ENCODE measurements at places on chromosomes 16 and 17.

GRCh38 chr16:56604966-56605365, 3.4 kb upstream of the MT2A start:
- no peak for DNase-seq

- DNase-seq = no peak
Measured at GRCh38 chr16:57809276-57810196, 7.2 kb upstream of the KIFC3 start.

- peak; percentile 71 for DNase-seq
Measured at GRCh38 chr17:17694169-17695081, 13.2 kb downstream of the RAI1 start.

- no peak for DNase-seq
Measured at GRCh38 chr16:87393680-87394055, 1.5 kb downstream of the MAP1LC3B start.

DNA sequence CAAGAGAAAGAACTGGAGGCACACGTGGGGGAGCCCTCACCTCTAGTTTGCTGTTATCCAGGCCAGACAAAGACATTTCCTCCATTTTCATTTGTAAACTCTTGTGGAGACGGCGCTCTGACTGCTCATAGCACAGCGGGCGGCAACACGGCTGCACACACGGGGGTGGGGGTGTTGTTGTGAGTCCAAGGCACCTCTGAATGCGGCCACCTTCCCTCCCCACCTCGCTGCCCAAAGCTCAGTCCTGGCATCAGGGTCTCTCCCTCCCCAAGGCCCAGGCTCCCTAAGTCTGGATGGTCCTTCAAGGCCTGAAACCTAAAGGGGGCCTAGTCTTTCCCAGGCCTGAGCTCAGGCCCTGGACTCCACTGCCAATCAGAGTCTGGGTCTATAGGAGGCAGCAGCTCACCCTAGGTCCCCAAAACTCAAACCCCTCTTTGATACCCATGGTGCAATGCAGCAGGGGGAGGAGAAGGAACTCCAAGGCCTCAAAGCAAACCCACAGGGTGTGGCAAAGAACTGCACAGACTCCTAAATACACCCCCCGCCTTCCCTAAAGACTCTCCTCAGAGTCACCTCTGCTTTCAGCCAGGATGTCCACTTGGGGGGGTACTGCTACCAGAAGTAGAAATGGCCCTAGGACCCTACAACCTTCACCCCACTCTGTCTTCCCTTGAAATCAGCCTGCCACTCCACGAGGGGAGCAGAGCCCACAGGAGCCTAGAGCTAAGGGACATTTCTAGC, 1.5 kb downstream of the ATXN7L3 start:
- peak; percentile 27 for DNase-seq

DNA sequence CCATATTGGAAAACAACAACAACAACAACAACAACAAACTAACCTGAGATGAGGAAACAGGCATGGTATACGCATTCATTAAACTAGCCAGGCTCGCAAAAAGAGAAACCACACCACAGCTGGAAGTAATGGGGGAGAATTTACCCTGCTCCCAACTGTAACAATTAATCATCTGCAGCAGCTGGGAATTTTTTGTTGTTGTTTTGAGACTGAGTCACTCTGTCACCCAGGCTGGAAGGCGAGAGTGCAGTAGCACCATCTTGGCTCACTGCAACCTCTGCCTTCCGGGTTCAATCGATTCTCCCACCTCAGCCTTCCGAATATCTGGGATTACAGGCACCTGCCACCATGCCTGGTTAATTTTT, 16.3 kb downstream of the PRPSAP1 start:
- DNase-seq = no peak

DNA sequence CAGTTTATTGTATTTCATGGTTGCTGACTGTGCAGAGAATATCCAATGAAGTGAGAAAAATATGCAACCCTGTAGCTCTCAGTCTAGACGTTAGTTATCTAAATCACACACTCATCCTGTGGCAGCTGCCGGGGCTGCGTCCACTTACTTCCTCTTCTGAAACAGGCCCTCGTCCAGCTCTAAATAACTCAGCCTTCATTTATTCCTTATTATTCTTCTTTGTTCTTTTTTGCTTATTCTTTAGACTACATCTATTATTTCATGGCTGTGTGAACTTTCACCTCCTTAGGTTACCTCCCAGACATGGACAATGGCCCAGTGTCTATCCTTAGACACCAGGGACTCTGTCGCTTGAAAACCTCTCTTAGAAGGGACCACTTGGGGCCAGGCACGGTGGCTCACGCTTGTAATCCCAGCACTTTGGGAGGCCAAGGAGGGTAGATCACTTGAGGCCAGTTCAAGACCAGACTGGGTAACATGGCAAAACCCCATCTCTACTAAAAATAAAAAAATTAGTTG, 3.4 kb upstream of the THUMPD1 start:
- no peak for DNase-seq

DNA sequence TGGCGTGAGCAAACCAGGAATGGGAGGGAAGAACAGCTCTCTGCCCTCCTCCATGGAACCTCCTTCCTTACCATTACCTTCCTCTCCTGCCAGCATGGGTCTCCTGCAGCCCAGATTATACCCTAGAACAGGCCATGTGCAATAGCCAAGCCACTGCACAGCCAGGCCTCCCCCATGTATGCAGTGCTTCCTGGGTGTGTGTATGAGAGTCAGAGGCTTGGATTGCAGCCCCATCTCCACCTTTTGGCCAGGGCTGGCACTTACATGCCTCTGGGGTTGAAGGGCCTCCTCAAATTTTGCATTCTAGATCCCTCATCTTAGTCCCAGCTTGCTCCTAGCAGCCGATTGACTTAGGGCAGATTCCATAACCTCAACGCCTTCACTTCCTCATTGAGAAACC, 133.7 kb downstream of the GSG1L start:
- DNase-seq = no peak

- no peak for DNase-seq
Measured at GRCh38 chr16:10266809-10267208, 84.6 kb upstream of the GRIN2A start.

DNA sequence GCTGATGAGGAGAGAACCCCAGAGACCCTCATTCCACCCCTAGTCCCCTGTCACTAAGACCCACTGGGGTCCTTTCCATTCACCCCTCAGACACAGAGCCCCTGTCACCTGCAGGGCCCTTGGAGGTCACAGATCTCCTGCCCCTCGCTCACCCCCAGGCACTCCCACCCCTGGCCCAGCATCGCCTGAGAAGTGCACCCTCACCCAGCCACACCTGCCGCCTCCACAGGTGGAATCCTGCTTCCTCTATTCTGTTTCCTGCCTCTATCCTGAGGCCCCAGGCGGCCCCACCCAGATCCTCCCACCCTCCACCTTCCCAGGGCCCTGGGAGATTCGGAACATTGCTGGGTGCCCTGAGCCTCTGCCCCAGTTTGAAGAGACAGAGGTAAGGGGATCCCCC, 13.8 kb upstream of the KRT17 start:
- DNase-seq = no peak

GRCh38 chr16:14101415-14101814, 30.3 kb downstream of the MRTFB start:
- no peak for DNase-seq

DNA sequence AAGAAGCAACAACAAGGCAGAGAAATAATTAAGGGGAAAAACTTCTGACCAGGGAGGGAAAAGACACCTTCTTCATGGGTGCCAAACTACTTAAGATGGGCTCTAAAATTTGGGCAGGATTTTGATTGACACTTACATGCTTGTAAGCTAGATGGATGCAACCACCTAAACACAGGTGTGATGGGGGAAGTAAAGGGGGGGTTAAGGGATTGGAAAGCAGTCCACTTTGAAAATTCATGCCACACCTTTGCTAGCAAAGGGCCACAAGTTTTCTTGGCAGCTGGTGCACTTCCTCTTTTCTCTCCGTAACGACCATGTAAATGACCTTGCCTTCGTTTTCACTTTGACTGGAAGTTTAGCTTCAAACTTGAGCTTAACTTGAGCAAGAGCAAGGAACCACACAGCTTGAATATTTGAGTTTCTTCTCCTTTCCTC, 14.3 kb upstream of the PRKAR1A start:
- no peak for DNase-seq

- no peak for DNase-seq
Measured at GRCh38 chr17:12917399-12917798, 100.4 kb downstream of the ELAC2 start.

DNA sequence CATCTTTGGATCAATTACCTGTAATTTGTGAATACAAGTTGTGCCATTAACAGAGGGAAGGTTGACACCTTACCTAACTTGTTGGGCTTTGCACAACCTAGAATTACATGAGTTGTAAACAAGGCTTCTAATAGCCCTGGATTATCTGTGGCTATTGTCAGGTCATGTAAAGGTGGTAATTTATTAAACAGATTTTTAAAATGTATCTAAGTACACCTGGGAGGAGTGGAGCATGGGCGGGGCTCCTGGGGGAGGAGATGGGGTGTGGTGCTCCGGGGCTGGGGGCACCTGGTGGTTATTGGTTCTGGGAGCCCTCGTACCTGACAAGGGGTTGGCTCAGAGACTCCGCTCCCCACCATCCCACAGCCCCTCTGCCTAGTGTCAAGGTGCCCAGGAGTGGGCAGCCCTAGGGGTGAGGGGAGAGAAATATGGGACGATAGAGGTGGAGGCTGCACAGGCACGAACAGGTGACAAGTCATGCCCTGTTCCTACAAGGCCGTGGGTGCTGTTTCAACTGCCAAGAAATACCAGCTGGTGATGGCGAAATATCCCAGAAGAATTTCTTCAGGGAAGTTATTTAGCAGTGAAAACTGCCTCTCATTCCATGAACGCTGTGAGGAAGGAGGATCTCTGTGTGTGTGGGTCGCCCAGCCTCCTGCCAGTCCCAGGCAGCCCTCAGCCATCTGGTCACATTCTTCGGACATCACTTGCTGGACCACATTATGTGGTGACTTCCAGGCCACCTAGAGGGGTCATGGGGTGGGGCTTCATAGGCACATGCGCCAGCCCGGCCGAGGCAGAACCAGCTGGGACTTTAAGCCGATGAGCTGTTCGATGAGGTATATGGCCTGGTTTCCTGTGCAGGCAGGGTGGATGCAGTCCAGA, 55.5 kb upstream of the IRX3 start:
- DNase-seq = no peak

- no peak for DNase-seq
Measured at GRCh38 chr17:66200685-66201092, 8.8 kb upstream of the CEP112 start.

GRCh38 chr17:55417411-55418268, 4.0 kb downstream of the MMD start:
- DNase-seq = no peak

DNA sequence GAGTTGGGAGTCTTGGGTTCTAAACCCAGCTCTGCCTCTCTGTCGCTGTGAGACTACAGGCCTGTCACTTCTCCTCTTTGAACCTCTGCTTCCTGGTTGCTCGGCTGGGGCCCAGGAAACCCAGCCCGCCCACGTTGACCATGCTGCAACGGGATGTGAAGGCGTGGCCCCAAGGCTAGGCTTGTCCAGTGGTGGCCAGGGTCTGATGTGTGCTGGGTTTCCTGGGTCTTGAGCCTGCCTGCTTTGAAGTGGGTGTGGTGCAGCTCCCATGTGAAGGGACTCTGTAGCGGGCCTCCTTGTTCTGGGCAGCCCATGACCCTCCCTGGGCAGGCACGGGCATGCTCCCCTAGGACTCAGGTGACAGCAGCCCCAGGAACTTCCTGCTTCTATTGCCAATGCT, 82.3 kb downstream of the SDR42E1 start:
- DNase-seq = no peak

DNA sequence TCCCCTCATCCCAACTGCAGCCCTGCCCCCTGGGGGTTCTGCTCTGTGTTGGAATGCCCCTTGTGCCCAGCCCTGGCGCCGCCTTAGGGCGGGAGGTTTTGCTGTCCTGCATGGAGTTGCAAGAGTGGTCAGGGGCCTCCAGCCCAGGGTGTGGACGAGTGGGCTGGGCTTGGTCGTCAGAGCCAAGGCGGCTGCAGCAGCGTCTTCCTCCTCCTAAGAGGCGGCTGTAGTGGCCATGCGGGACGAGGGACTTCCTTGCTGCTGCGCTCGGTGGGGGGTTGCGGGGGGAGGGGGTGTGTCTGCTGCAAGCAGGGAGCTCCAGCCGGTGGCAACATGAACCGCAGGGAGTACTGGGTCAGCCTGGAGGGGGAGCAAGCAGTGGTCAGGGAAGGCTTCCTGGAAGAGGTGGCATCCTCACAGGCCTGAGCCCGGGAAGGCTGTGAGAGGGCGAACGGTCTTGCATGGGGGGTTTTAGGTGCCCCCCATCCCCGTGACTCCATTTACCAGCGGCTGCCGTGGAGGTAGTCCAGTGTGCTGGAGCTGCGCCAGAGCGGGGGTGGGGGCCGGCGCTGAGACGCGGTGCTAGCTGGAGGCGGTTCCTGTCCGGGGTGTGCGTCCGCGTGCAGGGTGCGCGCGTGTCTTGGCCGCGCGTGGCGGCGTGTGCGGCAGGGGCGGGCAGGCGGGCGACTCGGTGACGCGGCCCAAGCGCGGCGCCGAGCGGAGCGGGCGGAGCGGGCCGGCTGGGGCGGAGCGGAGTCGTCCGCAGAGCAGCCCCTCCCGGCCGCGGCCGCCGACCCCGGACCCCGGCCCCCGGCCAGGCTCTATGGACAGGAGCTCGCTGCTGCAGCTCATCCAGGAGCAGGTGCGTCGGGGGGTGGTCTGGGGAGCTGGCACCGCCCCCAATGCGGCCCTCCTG, at the start of gene RHBDL1:
Gene RHBDL1, plus strand, starts transcription at position 704 of the 916 bp plus-strand sequence. Its CDS starts 120 bp downstream, at position 824.
- DNase-seq = no peak

GRCh38 chr16:81310045-81310644, 4.6 kb upstream of the GAN start:
- no peak for DNase-seq

GRCh38 chr17:73118951-73119391, 26.5 kb upstream of the SLC39A11 start:
- DNase-seq = no peak

DNA sequence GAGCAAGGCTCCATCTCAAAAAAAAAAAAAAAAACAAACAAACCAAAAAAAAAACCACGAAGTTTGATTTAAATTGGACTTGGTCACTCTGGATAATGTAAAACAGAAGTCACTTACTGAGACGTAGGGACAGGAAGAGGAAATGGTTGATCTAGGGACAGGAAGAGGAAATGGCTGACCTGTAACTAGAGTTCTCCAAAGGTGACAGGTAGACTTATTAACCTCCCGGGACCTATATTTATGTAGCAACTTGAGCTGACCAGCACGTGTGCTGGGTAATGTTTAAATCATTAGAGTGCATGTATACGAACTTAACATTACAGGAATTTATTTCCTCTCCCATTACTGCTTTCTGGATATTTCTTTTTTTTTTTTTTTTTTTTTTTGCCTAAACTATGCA, 81.5 kb upstream of the DHX40 start:
- no peak for DNase-seq
